ENCODE measurements at places on chromosomes 5 and 9.

DNA sequence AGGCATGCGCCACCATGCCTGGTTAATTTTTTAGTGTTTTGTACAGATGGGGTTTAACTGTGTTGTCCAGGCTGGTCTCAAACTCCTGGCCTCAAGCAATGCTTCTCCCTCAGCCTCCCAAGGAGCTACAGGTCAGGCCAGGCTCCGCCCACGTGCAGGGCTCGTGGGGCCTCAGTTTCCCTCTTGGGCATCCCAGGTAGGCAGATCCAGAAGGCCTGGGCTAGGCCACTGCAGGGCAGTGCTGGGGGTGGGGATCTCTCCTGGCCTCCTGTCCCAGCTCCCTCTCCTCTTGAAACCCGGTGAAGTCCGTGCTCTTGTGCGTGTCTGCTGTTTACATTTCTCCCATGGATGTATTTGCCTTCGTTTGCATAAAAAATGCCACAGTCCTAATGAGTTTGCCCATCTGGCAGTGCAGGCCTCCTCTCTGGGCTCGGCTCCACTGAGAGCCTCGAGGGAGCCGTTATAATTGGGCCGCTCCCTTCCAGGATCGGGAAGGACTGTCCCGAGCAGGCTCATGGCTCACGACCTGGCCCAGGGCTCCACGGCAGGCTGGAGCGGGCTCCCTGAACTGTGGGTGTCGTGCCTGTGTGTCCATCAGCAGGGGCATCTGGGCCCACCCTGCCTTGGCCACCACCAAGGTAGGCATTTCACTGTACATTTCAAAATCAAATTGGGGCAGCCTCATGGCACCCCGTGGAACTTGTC, 52.6 kb upstream of the RUFY1 start:
- DNase-seq: no peak

GRCh38 chr5:149680810-149681221, 49.3 kb upstream of the PPARGC1B start:
- DNase-seq: no peak

- DNase-seq: no peak
These were observed 13.5 kb downstream of the BTNL9 start for GRCh38 chr5:181053488-181054121.

- no peak for DNase-seq
These were observed 146.8 kb downstream of the BARX1 start for GRCh38 chr9:93808115-93809029.

DNA sequence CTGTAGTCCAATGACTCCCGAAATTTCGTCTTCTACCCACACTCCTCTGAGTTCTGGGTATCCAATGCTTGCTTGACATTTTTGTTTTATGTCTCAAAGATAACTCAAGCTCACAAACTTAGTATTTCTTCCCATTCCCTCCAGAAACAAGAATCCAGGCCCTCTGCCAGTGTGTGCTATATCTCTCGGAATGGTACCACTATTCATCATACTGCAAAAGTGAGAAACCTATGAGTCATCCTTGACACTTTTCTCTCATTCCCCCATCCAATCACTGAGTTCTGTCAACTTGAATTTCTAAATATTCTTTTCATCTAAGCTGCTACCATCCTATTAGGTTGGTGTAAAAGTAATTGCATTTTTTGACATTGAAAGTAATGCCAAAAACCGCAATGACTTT, 9.8 kb downstream of the SLC12A2 start:
- DNase-seq: no peak
